Activated CD4-positive, alpha-beta T cell treated with anti-CD3 and anti-CD28 coated beads for 36 hours (primary cell): ENCODE measurements at places on chromosomes 16 and 17. TPM values are rescaled to one million over a fixed set of nuclear protein-coding genes. Genes with fewer than 3 reads are reported as not detected.

DNA sequence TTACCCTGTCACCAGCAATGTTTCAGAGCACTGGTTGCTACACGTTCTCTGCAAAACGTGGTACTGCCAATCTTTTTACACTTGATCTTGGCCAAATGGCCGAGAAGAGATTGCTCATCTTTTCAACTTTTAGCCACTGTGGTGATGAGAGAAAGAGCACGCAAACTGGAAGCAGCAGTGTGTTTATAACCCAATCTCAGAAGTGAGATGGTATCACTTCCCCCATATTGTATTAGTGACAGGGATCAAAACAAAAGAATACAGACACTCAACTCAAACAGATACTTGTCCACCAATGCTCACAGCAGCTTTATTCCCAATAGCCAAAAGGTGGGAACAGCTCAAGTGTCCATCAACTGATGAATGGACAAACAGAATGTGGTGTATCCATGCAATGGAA is 72.1 kb upstream of the FA2H start:
- no peak for DNase-seq

DNA sequence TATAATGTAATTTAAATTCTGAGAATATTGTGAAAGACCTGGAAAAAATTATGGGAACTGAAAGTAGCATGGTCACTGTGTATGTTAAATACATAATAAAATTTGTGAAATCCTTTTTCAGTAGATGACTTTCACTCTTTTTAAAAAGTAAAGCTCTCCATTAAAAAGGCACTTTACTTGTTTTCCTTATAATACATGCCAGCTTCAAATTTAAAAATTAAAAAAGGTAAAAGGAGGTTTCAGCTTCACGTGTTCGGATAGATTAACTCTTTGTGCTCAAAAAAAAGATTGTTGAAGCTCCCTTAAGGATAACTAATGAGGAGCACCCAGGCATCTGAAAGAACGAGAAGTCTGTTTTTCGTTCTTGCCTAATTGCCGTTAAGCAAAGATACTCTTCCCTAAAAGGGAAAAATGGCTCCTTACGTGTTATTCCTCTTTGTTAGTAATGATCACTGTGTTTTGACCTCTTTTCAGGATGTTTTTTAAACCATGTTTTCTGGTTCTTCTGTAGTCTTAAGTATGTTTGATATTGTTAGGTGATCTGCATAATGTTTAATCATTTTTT is 87.8 kb downstream of the TUBD1 start:
- no peak for DNase-seq

- peak; percentile 92 for DNase-seq
These were observed 834 bp upstream of the STAT3 start for GRCh38 chr17:42389135-42389417.

The FOXL1 gene
- total RNA-seq, result not detected

- DNase-seq, result no peak
These were observed 47.2 kb upstream of the KDM6B start for GRCh38 chr17:7786866-7787265.

The NT5M gene
- 4.3 TPM for total RNA-seq

DNA sequence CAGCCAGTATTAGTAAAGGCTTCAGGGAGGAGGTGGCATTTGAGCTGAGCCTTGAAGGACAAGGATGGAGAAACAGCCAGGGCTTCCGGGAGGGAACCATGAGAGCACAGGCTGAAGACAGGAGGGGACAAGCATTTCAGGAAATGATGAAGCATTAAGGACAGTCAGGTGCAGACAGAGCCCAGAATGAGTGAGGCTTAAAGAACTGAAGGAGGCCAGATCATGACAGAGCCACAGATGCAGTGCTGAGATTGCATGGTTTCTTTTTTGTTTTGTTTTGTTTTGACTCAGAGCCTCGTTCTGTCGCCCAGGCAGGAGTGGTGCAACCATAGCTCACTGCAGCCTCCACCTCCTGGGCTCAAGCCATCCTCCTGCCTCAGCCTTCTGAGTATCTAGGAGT is 211.5 kb downstream of the SOX9 start:
- DNase-seq, result no peak

DNA sequence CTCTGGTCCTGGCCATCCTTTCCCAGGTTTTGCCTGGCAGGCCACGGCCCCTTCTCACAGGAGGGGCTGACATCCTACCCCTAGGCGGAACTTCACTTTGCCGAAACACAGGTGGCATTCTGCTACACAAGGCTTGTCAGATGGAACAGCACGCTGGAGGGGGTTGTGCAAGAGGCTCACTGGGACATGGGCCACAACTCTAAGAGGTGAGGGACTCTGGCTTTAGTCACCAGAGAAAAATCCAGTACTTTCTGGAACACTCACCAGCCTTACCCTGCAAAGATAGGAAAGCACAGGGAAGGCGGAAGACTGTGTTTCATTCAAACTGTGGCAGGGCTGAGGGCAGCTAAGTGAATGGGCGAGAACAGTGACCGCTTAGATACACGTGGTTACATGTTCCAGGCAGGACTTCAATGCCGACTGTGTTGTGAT is 18.3 kb downstream of the CDC42EP4 start:
- DNase-seq, result no peak

DNA sequence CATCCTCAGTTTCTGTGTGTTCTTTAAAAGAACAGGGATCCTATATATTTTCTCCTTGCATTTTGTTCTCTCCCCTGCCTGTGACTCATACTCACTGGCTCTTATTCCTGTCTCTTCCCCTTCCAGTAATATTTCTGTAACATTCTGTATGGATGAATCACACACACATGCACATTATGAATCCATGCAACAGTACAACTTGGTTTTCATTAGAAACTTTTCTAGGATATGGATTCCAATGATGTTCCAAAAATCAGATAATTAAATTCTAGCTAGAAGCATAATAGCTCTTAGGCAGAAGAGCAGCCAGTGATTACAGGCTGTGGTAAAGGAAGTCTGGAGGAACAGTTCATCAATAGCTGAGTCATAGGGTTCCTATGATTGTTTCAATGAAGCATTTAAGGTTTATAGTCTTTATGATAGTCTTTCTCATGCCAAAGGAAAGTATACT is 119.6 kb upstream of the PMFBP1 start:
- no peak for DNase-seq

- no peak for DNase-seq
These were observed 20.3 kb downstream of the MSI2 start for GRCh38 chr17:57276621-57277020.

DNA sequence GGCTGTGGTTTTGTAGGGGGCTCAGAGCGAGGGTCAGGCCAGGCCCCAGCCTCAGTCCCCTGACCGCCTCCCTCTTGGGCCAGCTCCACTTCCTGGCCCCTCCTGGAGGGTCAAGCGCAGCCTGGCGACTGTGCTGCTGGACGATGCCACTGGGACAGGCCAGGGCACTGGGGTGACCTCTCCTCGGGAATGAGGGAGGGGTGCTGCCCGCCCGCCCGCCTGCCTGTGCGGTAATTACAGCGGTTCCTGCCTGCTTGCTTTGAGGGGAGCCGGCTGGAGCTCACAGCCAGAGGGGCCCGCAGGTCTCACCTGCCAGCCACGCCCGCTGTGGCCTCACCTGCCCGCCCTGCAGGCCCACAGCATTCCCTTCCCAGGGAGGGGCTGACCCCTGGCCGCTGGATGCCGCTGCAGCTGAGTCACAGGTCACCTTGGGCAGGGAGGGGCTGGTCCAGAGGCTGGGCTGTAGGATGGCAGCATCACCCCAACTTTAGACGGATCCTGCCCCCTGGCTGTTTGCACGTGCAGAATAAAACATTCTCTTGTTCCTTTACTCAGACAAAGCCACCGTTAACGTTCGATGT is 76.7 kb upstream of the CBX4 start:
- peak; percentile 51 for DNase-seq

The PRCD gene
- not detected for total RNA-seq

- no peak for DNase-seq
These were observed 17.8 kb downstream of the IRX3 start for GRCh38 chr16:54268766-54269165.

The LRRC37A gene
- 1.0 TPM for total RNA-seq

The HAS3 gene
- 0.42 TPM for total RNA-seq

DNA sequence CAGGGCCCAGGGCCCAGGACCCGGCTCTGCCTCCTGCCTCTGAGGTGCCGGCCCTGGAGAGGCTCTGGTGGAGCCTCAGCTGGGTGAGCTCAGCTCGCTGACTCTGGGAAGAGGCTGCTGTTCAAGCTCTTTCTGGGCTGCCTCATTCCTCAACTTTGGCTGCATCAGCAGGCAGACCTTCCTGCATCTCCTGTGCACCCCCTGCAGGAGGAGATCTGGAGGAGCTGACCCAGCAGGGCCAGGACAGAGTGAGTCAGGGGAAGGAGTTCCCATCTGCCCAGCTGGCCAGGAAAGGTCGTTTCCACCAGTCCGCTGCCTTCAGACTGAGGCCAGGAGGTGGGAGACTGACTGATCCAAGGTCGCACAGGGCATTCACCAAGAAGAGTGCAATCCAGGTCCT is 10.7 kb downstream of the CRHR1 start:
- no peak for DNase-seq

- no peak for DNase-seq
These were observed 1.6 kb upstream of the KRT34 start for GRCh38 chr17:41383690-41384089.

DNA sequence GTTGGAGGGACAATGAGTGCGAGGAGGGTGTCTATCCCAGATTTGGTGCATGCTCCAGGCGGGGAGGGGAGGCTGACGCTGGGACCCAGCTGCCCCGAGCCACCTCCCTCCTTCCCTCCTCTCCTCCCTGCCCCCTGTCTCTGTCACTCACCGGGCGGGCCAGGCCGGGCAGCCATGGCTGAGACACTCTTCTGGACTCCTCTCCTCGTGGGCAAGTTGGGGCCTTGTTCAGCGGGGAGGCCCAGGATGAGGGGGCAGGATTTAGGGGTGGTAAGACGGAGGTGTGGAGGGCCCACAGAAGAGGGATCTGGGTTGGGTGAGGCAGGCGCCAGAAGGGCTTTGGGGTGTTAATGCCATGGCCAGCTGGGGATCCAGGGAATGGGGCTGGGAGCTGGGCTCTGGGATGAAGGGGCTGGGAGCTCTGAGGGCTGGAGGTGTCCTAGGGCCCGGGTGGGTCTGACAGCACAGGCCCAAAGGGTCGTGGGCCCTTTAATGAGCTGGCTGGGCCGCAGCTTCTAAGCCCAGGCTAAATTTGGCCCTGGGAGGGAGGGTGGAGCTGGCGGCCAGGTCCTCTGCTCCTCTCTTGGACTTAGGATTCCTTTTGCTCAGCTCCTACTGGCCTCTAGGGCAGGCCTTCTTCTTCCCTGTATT is at the start of gene SGCA:
SGCA (plus strand) TSS at position 139 of the 651 bp plus-strand sequence; CDS start at position 175, 36 bp downstream.
- no peak for DNase-seq

DNA sequence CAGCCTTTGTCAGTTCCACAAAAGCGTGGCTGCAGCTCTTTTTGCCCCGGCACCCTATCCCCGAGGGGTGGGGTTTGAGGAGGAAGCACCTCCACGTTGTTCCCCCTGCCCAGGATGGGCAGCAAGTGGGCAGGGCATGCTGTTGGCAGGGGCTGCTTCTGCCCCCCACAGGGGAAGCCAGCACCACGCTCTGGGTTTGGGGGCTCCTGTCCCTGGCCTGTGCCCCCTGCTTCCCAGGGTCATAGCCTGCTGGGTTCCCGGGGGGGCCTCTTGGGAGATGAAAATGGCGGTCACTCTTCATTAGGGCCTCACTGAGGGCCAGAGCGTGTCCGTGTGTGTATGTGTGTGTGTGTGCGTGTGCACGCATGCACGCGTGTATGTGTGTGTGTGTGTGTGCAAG is 22.8 kb downstream of the LASP1 start:
- no peak for DNase-seq

GRCh38 chr17:14051692-14052091 is 17.6 kb upstream of the COX10 start:
- no peak for DNase-seq

DNA sequence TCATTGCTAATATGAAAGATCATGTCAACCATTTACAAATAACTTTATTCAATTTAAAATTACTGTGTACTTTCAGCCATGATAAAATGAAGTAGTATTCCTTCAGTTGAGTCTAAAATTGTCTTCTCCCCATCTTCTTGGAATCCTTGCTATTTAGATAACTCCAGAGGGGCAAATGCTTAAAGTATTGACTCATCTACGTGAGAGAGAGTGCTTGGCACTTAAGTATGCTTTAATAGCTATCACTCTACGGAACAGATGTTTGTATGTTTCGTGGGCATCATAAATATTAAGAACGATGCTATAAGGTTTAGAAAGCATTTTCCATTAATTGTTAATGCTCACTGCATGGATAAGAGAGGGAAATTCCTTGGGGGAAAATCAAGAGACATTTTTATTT is 69.3 kb upstream of the MED13 start:
- DNase-seq, result no peak

- DNase-seq, result no peak
These were observed 16.4 kb downstream of the ST3GAL2 start for GRCh38 chr16:70422543-70422942.

DNA sequence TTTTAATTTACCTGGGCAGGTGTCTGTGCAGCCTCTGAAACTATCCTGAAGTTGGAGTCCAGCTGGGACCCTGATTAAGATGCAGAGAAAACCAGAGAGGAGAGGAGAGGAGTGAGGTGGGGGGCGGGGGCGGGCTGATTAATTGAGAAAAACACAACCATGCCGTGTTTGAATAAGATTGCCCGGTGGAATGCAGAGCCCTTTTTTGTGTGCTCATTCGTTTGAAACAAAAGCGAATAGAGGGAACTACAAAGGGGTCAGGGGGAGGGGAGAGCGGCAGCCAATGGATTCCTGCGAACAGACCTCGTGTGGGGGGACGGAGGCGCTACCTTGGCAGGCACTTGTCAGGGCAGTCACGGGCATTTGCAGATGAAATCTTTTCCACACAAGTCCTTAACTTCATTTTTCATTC is 355.8 kb downstream of the SOX9 start:
- DNase-seq, result no peak

The STX1B gene
- total RNA-seq, result 1.3 TPM

The UNC45B gene
- total RNA-seq, result not detected

DNA sequence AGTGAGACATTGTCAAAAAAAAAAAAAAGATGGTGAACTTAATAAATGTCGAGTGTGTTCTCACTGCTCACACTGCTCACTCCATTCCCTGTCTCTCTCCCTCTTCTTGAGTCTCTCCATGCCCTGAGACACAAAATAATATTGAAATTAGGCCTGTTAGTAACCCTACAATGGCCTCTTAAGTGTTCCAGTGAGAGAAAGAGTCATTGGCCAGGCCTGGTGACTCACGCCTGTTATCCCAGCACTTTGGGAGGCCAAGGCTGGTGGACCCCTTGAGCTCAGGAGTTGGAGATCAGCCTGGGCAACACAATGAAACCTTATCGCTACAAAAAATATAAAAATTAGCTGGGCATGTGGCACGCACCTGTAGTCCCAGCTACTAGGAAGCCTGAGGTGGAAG is 16.2 kb upstream of the CSF3 start:
- no peak for DNase-seq

The TMEM98 gene
- total RNA-seq, result 0.77 TPM

DNA sequence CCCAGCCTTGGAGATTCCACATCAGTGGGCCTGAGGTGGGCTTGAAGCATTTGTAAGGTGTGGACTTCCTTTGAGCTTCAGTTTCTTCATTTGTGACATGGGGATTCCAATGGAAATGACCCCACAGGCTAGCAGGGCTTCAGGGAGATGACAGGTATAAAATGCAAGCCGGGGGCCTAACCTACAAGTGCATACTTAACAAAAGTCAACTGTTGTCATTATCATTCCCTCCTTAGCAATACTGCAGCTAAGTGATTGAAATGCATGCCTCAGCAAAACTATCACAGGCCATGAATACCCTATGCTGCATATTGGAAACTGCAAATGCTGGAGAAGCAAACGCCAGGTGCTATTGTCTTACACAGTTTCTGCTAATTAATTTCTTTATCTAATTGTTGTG is 19.8 kb downstream of the CCL4 start:
- DNase-seq, result no peak

The USP43 gene
- total RNA-seq, result 0.33 TPM
